ENCODE measurements at places on chromosomes 2 and 18.

- no peak for DNase-seq
These were observed 721.8 kb downstream of the ERBB4 start for GRCh38 chr2:211816754-211817153.

DNA sequence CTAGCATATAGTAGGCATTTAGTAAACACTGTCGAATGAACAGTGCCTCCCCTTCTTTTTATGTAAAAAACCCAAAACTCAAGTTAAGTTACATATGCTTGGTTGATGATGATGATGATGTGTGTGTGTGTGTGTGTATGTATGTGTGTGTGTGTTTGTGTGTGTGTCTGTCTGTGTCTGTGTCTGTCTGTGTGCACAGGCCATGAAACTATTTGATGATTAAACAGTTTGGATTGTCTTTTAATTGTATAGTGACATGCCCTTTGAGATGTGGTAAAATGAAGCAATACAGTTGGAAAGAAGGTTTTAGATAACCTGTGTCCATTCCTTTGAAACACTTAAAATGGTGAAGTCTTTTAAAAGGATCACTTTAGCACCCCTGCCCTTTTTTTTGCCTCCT lies 105.6 kb downstream of the MAP4K4 start:
- no peak for DNase-seq

DNA sequence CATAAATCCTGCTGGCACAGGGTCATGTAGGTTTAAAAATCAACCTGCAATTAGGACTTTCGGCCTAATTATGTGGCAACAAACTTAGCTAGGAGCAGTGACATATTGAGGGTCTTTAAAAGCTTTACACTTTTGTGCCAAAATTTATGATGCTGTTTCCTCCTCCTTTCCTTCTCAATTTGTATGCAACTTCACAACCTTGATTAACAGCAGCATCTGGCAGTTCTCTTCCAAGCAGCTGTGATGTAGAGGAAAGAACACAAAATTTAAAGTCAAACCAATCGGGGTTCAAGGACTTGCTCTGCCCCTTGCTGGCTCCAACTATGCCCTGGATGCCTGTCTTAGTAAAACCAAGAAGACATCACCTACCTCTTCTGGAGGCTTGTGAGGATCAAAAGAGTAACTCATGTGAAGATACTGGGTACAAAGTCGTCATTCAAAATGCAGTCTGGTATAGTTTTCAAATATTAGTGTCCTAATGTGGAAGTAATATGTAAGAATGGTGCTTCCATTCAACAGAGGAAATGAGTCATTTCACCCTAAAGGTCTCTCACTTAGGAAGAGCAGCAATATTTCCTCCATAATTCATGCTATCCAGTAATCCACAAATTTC lies 94.7 kb downstream of the ANKRD44 start:
- no peak for DNase-seq

GRCh38 chr2:152376385-152376784 lies 41.4 kb downstream of the FMNL2 start:
- DNase-seq: no peak

GRCh38 chr2:99714349-99714748 lies 224.5 kb upstream of the REV1 start:
- no peak for DNase-seq

- no peak for DNase-seq
These were observed 25.1 kb downstream of the TTC39C start for GRCh38 chr18:24039671-24040070.
